GM13977 (cell line): ENCODE measurements at places on chromosomes 2 and 18.

- DNase-seq, result no peak
These were observed 57.8 kb upstream of the HAAO start for GRCh38 chr2:42850016-42850805.

- DNase-seq, result peak; percentile 2
These were observed 137.4 kb upstream of the RBMS1 start for GRCh38 chr2:160630801-160631590.

- no peak for DNase-seq
These were observed 7.1 kb downstream of the RBM45 start for GRCh38 chr2:178119179-178119922.

GRCh38 chr2:220506466-220506865, 879.0 kb downstream of the SLC4A3 start:
- DNase-seq, result no peak

DNA sequence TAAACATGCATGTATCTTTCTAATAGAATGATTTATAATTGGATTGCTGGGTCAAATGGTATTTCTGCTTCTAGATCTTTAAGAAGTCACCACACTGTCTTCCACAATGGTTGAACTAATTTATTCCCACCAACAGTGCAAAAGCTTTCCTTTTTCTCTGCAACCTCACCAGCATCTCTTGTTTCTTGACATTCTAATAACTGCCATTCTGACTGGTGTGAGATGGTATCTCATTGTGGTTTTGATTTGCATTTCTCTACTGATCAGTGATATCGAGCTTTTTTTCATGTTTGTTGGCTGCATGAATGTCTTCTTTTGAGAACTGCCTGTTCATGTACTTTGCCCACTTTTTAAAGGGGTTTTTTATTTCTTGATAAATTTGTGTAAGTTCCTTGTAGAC, 182.5 kb downstream of the ANKRD44 start:
- DNase-seq, result no peak

GRCh38 chr2:73610111-73610510, 32.1 kb downstream of the NAT8 start:
- DNase-seq, result no peak

GRCh38 chr2:6955511-6956136, 38.4 kb downstream of the RNF144A start:
- DNase-seq, result no peak

- no peak for DNase-seq
These were observed 79.2 kb upstream of the IL1R2 start for GRCh38 chr2:101912545-101912944.

DNA sequence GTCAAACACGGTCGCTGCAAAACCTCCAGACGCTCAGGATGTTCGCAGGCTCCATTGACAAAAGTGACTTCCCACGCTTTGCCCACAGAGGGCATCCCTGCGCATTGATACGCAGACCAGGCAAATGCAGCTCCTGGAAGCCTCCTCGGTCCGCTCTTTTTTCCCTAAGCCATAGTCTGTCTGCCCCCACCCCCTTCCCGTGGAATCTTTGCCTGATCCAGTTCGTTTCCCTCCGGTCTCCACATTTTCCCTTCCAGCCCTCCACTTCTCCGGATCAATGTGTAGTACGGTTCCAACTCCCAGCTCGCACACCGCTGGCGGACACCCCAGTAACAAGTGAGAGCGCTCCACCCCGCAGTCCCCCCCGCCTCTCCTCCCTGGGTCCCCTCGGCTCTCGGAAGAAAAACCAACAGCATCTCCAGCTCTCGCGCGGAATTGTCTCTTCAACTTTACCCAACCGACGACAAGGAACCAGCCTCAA, at the start of gene DCC:
DCC (plus strand) TSS at position 307 of the 481 bp plus-strand sequence. CDS start 591 bp downstream, outside the sequence.
- peak; percentile 38 for DNase-seq

DNA sequence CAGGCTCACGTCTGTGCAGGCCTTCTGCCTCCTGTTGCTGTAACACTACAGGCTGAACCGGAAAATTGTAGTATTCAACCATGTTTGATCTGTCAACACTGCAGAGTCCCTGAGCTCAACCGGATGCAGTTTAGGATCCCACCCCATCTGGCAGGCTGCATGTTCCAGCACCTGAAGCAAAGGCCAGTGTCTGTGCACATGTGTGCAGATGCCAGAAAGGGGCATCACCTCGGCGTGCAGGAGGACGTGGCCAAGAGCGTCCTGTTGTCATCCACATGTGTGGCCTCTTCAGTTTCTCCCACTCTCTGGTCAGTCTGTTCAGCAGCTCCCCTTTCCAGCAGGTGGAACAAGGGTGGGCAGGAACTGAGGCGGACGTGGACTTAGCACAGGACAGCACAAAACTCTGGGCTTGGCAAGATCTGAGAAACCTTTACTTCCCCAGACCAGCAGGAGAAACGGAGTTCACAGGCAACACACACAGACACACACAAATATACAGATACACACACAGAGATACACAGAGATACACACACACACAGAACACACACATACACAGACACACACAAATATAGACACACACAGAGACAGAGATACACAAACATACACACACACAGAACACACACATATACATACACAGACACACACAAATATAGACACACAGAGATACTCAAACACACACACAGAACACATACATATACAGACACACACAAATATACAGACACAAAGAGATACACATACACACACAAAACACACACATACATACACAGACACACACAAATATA, 111.3 kb downstream of the NDUFA10 start:
- DNase-seq, result no peak

- no peak for DNase-seq
These were observed 72.3 kb upstream of the RAB12 start for GRCh38 chr18:8536922-8537321.

DNA sequence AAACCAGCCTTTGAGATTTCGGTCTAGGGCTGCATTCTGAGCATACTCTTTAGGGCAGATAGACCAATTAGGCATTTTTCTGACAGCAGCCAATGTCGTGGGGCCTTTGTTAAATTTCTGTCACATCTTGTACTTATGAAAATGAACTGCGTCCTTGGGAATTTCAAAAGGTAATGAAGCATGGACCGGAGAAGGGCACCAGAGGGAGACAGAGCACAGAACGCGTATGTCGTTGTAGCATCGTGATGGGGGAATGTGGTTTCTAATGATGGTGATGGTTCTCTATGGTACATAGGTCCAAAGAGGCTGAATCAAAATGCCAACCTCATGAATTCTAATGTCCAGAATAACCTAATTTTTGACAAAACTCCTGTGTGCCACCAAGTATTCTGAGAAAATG, 483.9 kb upstream of the CRIM1 start:
- no peak for DNase-seq

DNA sequence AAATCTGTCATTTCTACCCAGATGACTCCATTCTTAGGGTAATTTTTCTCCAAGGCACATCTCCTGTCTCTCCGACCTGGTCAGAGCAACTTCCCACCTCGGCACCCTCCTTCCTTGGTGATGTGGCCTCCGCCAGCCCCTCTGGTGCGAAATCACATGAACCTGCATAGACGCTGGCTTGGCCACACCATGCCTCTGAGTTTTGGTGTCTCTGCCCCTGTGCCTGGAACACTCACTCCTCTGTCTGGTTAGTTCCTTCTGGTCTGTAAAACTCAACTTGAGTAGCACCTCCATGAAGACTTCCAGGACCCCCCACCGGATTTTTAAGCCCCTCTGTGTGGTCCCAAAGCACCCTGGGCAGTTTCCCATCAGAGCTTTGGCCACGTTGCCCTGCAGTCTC, 83.2 kb upstream of the OTOS start:
- no peak for DNase-seq

GRCh38 chr2:226336283-226336682, 463.3 kb downstream of the IRS1 start:
- DNase-seq, result no peak

GRCh38 chr18:7094427-7094826, 23.2 kb downstream of the LAMA1 start:
- no peak for DNase-seq

DNA sequence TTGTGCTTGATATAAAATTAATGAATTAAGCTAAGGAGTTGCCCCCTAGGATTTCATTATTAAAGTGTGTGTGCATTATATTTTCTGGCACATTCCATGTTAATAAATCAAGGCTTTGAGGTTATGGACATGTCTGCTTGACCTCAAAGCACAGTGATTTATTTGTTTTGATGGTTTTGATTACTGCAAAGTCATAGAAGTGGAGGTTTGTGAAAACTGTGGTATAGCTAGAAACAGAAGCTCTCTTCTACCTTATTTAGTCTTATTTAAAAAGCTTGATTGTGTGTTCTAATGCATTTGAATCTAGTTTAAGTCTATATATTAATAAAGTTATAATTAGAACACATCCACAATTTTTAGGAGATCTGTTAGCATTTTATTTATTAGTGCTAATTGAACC, 32.2 kb downstream of the DOK6 start:
- DNase-seq, result no peak

DNA sequence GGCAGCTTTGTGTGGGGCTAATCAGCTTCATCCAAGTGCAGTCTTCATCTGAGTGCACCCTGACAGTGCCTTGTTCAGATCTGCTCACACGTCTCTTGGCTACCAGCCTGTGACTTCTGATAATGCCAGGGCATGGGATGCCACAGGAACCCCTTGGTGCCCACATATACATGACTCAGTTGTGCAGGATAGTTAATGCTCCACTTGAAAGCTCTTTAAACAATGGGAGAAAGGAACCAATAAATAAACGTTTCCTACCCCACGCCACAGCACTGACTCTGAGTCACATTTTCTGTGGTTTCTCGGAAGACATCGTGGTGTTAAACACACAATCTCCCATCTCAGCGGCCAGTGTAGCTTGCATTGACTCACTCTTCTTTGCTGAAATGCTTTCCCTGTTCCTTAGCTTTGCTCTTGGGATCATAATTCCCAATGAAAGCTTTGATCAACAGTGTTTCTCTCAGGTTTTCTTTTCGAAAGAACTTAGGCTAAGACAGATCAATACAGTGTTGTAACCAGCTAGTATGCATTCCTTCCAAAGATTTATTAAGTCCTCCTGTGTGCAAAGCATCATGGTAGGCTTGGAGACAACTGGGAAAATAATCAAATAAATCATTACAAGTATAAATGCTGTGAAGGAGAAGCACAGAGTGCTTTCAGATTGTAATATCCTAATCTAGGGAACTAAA, 142.0 kb downstream of the COPS8 start:
- DNase-seq, result no peak
